ENCODE measurements at places on chromosomes 2 and 18.
A peak's percentile ranks its signal among the peaks of the same experiment; 100 is the strongest.

DNA sequence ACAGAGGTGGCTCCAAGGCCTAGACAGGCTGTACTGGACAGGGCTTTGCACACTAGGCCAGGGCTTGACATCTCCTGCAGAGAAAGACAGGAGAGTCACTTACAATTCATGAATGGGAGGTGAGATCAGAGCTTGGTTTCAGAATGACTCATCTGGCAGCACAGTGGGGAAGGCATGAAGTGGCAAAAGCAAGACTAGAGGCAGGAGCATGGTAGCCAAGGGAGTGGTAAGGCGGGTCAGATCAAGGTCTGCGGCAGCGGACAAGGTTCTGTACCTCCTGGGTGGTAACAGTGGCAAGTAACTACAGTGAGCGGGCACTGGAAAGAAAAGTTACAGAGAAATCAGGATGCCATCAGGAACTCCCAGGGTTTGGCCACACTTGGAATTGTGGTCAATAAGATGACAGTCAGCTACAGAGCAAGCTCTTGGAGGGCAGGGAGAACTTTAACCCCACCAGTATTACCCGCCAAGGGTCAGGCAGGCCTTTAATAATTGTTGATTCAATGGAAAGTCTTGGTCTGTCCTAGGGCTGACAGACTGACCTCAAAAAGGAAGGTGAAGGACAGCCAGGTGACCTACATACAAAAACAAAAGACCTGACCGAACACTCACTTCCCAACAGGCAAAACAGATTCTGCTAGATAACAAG, 5.7 kb downstream of the MCFD2 start:
- DNase-seq: no peak

- DNase-seq: no peak
Observed at GRCh38 chr2:86239326-86239725, 40.1 kb downstream of the MRPL35 start.

DNA sequence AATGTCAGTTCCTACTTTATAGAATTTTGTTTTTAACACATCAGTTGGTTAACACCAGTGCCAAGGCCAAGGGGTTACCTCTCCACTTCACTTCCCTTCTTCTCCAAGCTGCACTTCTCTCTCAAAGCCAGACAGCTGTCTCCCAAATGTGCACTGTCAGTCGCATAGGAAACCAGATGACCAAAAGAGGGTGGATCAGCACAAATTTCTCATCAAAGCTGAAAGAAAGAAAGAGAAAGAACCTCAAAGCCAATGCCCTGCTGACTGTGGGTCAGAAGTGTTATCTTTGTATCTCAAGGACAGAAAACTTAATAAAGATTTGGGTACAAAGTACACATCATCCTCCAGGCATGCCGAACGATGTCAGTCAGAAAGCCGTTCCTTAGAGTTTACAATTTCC, 32.2 kb downstream of the SPATS2L start:
- no peak for DNase-seq

GRCh38 chr2:152464851-152465470, 130.0 kb downstream of the FMNL2 start:
- no peak for DNase-seq

DNA sequence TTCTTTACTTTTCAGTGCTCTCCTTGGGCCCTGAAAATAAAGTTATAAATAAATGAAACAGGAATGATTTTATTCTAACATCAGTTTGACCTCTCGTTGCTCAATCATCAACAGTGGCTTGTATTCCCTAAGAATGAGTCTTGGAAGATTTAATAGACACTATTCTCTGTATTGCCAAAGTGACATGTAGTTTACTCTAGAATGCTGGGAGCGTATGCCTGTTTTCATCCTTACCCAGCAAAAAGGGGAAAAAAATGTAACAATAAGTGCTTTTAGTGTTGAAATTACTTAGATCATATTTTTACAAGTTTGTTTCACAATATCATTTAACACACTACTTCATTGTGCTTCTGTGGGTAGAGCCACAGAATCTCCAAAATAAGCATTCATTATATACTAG, 240.6 kb upstream of the CWC22 start:
- no peak for DNase-seq

DNA sequence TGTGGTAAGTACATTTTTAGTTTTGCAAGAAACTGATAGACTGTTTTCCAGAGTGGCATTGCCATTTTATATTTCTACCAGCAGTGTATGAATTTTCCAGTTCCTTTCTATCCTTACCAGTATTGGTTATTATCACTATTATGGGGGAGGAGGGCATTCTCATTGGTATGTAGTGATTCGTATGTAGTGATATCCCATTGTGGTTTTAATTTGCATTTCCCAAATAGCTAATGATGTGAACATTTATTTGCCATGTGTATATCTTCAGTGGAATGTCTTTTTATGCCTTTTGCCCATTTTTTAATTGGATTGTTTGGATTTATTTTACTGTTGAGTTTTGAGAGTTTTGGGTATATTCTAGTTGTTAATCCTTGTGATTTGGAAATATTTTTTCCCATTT, 16.9 kb downstream of the EIF5B start:
- DNase-seq: no peak

- peak; percentile 2 for DNase-seq
Observed at GRCh38 chr18:49249521-49249920, 210.9 kb downstream of the DYM start.

DNA sequence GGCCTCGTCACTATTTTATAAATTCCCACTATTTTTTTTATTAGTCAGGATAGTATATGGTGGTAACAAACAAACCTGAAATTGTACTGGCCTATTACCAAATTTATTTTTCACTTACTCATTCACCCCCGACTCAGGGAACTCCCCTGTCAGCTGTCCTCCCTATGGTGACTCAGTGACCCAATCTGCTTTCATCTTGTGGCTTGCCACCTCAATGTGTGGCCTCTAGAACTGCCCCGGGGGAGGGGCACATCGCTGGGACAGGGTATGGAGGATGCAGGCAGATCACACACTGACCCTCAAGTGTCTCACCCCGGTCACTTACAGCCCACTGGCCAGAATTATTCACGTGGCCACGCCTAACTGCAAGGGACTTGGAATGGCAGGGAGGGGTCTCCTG, 71.6 kb downstream of the ACTR2 start:
- no peak for DNase-seq

DNA sequence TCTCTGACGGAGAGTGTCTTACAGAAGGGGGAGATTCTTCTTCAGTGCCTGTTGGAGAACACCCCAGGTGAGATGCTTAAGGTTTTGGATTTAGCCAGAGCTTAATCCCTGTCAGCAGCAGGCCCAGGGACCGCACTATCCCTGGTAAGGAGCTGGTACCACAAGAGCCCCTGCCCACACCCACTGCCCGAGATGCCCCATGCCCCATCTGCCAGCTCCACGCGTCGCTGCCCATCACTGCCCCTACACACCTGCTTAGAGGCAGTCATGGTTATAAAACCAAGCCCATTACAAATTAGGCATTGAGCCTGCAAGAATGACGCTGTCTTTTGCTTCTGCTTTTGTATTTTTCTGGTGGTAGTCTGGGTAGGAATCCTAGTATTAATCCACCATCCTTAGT, 21.7 kb downstream of the CEP68 start:
- DNase-seq: no peak

- DNase-seq: no peak
Observed at GRCh38 chr2:183349091-183349490, 224.8 kb downstream of the NUP35 start.
